ENCODE measurements at places on chromosomes 1 and 21.

- no peak for DNase-seq
Measured at GRCh38 chr1:112402682-112403643, 6.9 kb downstream of the CTTNBP2NL start.

DNA sequence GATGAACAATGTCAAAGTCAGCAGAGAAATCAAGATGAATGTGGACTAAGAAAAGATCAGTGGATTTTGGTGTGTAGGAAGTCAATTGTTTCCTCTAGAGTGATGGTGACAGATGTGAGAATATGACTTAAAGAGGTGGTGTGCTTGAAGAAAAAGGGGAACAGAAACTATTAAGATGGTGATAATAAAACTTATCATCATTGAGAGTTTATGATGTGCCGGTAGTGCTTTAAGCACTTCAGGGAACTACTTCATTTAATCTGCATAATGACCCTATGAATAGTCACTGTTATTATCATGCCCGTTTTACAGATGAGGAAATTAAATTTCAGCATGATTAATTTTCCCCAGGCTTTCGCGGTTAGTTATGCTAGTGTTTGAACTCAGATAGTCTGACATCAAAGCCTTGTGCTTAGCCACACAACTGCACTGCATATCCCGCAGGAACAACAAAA, 246.9 kb upstream of the LRRC7 start:
- peak; percentile 51 for DNase-seq

- DNase-seq: no peak
Measured at GRCh38 chr1:76390456-76390855, 315.9 kb downstream of the ST6GALNAC3 start.

DNA sequence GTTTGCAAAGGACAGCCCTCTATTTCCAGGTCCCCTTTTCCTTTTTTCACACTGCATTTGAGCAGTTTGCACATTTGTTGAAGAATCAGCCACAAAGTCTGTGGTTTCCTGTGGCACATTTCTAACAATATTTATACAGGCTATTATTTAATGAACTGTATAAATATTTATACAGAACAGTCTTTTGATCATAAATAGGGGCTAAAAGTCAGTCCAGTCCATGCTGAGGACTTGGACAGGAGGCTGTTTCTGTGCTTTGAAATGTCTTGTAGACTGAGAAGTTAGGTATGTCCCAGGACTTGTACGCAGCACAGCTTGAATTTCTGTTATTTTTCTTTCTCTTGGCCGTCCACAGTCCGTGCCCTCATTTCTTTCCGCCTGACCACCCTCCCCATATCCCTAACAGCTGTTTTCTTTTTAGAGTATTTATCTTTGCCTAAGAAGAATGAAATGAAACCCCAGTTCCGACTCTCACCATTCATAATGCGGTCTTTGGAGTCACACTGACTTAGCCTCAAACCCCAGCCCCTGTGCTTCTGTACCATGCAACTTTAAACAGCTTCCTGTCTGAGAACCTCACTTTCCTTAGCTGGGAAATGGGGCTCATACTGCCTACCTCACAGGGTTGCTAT, 19.7 kb downstream of the FGGY start:
- no peak for DNase-seq

DNA sequence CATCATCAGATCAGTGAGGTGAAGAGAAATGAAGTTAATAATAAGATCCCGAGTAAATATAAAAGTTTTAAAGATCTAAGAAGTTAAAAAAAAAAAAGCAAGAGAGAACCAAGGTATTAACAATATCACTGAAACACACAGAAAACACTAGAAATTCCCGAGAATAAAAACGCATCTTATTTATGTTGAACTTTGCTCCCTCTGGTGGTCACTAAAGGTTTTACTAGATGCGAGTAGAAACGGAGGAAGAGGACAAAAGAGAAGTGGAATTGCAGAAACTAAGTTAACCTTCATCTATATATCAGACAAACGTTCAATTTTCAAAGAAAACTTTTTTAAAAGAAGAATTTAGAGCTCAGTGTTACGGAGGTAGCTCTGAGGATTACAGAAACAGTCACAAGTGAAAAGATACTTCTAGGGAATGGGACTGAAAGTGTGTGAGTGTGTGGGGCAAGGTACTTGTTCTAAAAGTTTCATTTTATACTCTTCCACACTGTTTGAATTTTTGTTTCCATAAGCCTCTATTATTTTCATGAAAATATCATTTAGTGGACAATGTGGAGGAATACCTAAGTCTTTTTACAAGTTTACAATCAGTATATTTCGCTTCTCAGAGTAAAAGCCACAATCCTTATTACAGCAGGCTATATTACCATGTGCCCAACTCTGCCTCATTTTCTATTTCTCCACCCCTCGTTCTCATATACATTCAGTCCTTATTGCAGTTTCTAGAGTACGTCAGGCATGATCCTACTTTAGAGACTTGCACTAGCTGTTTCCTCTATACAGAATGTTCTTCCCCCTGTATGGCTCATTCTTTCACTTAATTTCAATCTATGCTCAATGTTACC, 19.7 kb downstream of the ACBD6 start:
- DNase-seq: peak; percentile 88

- DNase-seq: no peak
Measured at GRCh38 chr1:71417421-71417820, 336.6 kb upstream of the ZRANB2 start.

DNA sequence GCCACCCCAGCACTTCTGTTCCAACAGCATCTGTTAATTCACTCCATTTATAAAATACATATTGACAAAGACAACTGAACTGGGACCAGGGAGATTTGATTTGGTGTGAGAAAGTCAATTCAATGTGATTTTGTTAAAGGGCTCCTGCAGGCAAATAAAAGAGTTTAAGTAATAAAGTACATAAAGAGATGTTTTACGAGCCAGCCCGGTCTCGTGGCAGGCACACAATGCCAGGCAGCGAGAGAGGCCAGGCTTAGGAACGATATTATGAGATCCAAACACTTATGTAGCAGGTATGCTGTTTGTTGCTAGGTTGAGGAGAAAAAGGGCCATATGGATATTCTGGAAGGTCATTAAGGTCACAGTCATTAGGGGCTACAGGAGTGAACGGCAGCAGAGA, 227.1 kb downstream of the KCTD3 start:
- DNase-seq: no peak

DNA sequence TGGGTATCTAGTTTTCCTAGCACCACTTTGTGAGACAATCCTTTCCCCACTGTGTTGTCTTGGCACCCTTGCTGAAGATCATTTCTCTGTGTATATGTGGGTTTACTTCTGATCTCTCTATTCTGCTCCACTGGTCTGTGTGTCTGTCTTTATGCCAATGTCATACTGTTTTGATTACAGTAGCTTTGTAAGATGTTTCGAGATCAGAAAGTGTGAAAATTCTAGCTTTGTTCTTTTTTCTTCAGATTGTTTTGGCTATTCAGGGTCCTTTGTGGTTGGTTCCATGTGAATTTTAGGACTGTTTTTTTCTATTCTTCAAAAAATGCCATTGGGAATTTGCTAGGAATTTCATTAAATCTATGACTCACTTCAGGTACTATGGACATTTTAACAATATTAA, 116.2 kb downstream of the KIF26B start:
- no peak for DNase-seq

DNA sequence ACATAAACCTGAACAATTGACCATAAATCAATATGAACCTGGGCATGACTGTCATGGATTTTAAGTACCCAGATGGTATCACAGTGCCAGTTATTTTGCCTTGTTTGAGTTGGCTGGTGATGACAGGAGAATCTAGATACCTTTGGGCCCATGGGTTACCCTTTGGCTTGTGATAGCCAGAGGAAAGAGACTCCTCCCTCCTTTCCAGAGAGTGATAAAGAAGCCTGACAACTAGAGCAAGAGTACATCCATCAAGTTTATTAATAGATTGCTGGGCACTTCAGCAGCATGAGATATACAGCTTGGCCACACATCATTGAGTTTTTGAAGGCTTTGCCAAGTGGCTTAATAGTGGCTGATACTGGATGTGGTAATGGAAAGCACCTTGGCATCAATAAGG, 6.6 kb upstream of the FMO3 start:
- no peak for DNase-seq

- no peak for DNase-seq
Measured at GRCh38 chr1:109946511-109946910, 35.9 kb downstream of the CSF1 start.

- no peak for DNase-seq
Measured at GRCh38 chr1:35925741-35926140, 5.2 kb upstream of the AGO3 start.

GRCh38 chr1:230170153-230170547, 103.1 kb downstream of the GALNT2 start:
- DNase-seq: no peak

GRCh38 chr1:76933847-76934815, 66.9 kb downstream of the ST6GALNAC5 start:
- DNase-seq: peak; percentile 79

DNA sequence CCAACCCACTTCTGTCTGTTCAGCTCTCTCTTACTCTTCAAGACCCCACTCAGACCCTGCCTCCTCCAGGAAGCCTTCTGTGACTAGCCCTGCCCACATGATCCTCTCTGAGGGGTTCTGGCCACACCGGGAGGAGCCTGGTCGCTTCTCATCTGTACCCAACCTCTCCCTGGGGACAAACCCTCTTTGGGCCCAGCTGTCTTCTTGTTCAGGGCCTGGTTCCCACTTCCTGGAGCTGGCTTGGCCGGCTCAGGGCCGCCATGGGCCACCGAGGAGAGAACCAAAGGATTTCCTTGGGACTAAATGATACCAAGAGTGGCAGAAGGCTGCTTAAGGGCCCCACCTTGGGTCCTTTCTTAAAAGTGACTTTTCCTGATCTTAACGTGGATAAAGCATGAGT, 124.7 kb upstream of the ZBTB40 start:
- DNase-seq: no peak

- no peak for DNase-seq
Measured at GRCh38 chr1:215453440-215453839, 113.7 kb upstream of the KCTD3 start.

DNA sequence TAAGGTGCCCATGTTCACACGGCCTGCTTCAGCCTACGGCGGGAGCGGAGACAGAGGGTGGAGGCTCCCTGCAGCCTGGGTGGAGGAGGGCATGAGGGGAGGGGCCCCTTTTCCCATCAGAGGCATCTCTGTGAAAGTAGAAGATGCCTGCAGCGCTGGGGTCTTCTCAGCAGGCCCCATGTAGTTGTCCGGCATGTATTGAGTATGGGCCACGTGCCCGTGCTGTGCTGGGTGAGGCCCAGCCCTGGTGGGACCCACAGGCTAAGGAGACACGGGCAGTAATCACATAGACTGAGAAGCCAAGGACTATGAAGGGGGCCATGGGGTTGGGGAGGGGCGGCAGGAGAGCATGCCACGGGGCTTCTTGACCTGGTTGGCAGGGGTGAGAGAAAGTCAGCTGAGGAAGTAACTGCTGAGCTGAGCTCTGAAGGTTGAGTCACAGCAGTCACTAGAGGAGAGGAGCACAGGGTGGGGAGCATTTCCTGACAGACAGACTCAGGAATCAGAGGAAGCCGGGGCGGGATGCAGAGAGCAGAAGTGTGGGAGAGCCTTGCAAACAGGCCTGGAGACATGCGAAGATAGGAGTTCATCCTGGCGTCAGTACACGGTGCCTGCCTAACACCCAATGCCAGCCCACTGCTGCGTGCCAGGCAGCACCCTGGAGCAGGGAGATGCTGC, 21.6 kb downstream of the PSEN2 start:
- no peak for DNase-seq

- no peak for DNase-seq
Measured at GRCh38 chr1:93969371-93969770, 60.1 kb upstream of the GCLM start.

GRCh38 chr1:24369199-24369598, 44.4 kb downstream of the STPG1 start:
- DNase-seq: no peak

DNA sequence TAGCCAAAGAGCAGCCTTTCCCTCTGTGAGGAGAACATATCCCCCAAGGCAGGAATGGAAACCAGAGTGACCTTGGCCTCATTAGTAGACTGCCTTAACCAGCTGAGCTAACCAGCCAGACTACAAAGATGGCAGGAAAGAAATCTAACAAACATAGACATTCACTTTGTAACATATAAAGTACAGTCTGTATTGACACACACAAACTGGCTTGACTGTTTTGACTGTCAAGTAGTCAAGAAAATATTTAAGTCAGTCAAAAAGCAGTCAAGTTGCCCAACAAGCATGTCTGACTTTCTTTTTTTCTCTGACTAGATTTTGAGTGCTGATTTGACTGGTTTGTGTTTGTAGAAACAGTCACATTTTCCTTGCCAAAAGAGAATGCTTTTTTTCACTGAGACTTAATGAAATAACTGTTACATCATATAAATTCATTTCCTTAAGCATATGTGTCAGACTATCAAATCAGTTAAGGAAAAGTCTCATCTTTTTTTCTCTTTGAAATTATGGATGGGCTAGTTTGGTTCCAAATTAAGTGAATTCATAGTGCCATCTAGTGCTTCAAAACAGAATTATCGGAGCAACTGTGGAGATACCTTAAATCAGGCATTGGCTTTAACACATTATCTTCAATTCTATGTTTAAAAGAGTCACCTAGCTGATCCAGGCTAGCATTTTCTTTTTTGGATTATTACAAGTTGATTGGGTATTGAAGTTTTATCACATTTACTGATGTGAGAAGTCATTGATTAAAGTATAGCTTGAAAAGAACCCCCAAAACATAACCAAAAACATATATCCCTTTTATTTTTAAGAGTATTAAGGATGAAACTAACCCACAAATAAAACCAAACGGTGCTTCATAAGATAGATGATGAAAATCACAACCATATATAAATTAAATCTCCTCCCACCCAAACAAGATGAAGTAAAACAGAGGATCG, 75.0 kb downstream of the ATP6V1G3 start:
- peak; percentile 87 for DNase-seq

DNA sequence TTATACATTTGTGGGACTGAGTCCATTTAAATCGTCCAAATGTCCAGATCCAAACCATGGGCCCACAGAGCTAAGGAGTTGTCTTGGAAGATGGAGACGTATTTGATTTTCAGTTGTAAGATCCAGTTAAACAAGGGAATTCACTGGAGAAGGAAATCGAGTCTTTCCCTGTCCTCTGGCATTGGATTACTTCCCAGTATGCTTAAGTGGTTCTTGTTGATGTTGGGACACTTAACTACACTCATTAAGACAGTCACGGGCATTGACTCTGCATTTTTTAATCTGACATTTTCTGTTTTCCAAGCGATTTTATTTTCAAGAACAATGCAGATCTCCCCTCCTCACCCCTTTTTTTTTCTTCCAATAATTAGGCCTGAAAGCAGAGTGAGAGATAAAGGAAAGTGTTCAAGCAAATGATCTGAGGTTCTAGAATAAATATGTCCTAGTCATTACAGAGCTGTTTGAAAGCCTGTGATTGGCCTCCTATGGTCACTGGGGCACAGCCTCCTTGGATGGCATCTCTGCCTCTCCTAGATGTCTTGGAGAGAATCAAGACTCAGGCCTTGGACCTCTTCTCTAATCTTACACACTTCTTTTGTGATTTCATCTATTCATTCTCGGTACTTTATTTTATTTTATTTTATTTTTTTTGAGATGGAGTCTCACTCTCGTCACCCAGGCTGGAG, 48.9 kb downstream of the CD247 start:
- no peak for DNase-seq

GRCh38 chr1:118151312-118151937, 33.6 kb downstream of the SPAG17 start:
- peak; percentile 86 for DNase-seq

- DNase-seq: no peak
Measured at GRCh38 chr1:6301526-6301925, 40.6 kb upstream of the GPR153 start.

Data from OCI-M1 (cell line).